ENCODE measurements at places on chromosomes 3 and 15.

DNA sequence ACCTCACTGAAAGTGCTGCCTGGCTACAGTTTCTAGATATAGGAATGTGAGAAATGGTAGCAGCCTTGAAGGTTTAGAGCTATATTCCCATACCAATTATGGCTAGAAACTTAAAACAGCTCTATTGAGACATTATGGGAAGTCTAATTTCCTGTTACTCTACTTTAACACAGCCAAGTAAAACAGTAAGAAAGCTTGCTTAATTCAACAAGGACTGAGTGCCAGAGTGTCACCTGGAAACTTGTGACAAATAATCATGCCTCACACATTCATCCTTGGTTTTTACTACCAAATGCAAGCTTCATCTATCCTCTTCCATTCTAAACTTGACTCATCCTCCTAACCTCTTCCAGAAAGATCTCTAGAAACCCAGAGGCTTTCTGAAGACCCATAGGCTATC lies 41.7 kb downstream of the UBE3A start:
- H3K36me3 ChIP-seq = peaks cover 49% of the 10 kb centered on the region
- H3K27me3 ChIP-seq = no peaks in the 10 kb centered on the region
- no peak overlapping the region for H3K4me3 ChIP-seq
- H3K4me1 ChIP-seq = peaks cover 8% of the 10 kb centered on the region
- H3K27ac ChIP-seq = no peak overlapping the region

DNA sequence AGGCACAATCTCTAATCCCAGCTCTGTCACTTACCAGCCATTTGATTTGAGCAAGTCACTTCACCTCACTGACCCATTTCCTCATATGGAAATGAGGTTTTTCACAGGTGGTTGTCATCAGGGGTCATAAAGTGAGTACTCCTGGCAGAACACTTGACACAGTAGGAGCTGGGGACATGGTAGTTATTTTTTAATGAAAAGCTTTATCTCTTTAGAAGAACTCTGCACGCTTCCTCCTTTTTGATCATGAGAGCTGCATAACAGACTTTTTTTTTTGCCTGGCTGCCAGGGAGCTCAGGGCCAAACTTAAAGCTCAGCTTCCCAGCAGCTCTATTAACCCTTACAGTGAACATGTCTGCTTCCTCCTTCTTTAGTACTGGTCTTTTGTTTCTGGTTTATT lies 8.4 kb downstream of the VWA5B2 start:
- H3K27me3 ChIP-seq = no peaks in the 10 kb centered on the region
- peak; percentile 48 for DNase-seq
- no peaks in the 10 kb centered on the region for H3K36me3 ChIP-seq
- H3K4me3 ChIP-seq = no peak overlapping the region
- H3K27ac ChIP-seq = no peak overlapping the region

DNA sequence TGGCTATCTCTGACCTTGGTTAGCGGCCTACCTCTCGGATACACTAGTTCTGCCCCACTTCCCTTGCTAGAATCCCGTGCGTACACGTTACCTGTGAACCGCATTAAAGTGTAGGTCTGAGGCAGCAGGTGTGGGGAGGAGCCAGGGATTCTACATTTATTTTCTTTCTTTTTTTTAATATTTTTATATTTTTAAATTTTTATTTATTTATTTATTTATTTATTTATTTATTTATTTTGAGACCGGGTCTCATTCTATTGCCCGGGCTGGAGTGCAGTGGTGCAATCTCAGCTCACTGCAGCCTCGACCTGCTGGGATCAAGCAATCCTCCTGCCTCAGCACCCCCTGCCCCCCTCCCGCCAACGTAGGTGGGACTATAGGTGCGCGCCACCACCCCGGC lies 60.9 kb upstream of the NR2E3 start:
- H3K4me3 ChIP-seq = no peak overlapping the region
- DNase-seq = no peak
- H3K36me3 ChIP-seq = no peaks in the 10 kb centered on the region
- H3K4me1 ChIP-seq = peaks cover 5% of the 10 kb centered on the region
- no peak overlapping the region for H3K27ac ChIP-seq
- peaks cover 5% of the 10 kb centered on the region for H3K27me3 ChIP-seq

DNA sequence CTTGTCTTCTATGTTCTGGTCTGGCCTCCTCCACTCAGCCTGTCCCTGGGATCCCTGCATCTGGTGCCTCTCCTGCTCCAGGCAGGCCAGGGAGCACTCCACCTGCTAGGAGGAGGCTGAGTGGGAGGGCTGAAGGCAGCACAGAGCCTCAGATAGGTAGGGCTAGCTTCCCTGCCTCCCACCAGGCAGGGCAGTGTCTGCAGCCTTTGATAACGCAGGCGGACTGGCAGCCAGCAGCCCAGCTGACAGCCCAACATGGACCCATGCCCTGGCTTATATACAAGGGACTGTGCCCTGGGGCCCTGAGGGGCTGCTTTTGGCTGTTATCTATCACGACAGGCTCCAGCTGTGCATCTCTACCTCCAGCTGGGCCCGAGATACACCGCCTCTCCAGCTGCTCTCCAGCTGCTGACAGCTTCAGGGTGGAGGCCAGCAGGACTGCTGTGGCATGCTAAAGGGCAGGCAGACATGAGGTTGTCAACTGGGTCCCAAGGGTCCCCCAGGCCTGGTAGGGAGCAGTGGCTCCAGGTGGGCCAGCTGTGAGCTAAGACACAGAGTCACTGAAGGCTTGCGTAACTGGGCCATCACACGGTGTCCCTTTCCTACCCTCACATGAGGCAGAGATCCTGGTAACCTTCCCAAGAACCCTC lies 5.2 kb upstream of the CLK3 start:
- peaks cover 9% of the 10 kb centered on the region for H3K4me1 ChIP-seq
- no peaks in the 10 kb centered on the region for H3K36me3 ChIP-seq
- peak; percentile 74 for DNase-seq
- no peak overlapping the region for H3K27ac ChIP-seq
- H3K27me3 ChIP-seq = no peaks in the 10 kb centered on the region

GRCh38 chr3:15309662-15310335 lies 22.6 kb downstream of the SH3BP5 start:
- H3K36me3 ChIP-seq = no peaks in the 10 kb centered on the region
- no peak overlapping the region for H3K27ac ChIP-seq
- no peak for DNase-seq
- no peak overlapping the region for H3K4me3 ChIP-seq

DNA sequence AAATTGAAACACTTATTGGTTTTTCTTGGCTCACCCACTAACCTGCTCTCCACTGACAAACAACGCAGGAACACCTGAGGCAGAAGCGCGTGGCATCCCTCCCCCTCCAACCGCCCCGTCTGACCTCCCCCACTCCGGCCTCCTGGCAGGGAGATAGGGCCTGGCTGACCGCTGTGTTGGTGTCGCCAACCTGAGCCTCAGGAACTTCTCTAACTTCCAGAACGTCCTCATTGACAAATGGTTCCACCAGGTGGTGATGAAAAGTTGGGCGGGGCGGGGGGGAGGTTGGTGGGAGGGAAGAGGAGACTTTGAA lies 22.8 kb downstream of the IL17RD start:
- H3K36me3 ChIP-seq = no peaks in the 10 kb centered on the region
- no peak overlapping the region for H3K4me3 ChIP-seq
- DNase-seq = no peak
- H3K27ac ChIP-seq = no peak overlapping the region
- H3K27me3 ChIP-seq = peaks cover 20% of the 10 kb centered on the region
- H3K4me1 ChIP-seq = no peaks in the 10 kb centered on the region

- H3K4me3 ChIP-seq = no peak overlapping the region
- H3K27me3 ChIP-seq = no peaks in the 10 kb centered on the region
- peaks cover 34% of the 10 kb centered on the region for H3K36me3 ChIP-seq
- H3K27ac ChIP-seq = peak overlapping the region; percentile 43
- no peak for DNase-seq
- peaks cover 14% of the 10 kb centered on the region for H3K4me1 ChIP-seq
These were observed 5.3 kb downstream of the SNUPN start for GRCh38 chr15:75620058-75620820.

- H3K27ac ChIP-seq = no peak overlapping the region
- H3K27me3 ChIP-seq = no peaks in the 10 kb centered on the region
- DNase-seq = no peak
These were observed 22.6 kb downstream of the ALPK3 start for GRCh38 chr15:84839714-84840113.

- H3K27me3 ChIP-seq = no peaks in the 10 kb centered on the region
- H3K27ac ChIP-seq = no peak overlapping the region
- H3K4me3 ChIP-seq = no peak overlapping the region
- DNase-seq = no peak
These were observed 266.1 kb downstream of the ADAMTSL3 start for GRCh38 chr15:83919978-83920510.

- no peaks in the 10 kb centered on the region for H3K36me3 ChIP-seq
- no peak within 1 kb of the TSS for H3K27ac ChIP-seq
- H3K4me3 ChIP-seq = peak within 1 kb of the TSS; percentile 15
These were observed at the start of gene SLC38A3 for GRCh38 chr3:50204804-50205412. TSS of gene SLC38A3 (plus strand) at chr3:50205271. CDS start at chr3:50214200, 8,929 bp downstream.

DNA sequence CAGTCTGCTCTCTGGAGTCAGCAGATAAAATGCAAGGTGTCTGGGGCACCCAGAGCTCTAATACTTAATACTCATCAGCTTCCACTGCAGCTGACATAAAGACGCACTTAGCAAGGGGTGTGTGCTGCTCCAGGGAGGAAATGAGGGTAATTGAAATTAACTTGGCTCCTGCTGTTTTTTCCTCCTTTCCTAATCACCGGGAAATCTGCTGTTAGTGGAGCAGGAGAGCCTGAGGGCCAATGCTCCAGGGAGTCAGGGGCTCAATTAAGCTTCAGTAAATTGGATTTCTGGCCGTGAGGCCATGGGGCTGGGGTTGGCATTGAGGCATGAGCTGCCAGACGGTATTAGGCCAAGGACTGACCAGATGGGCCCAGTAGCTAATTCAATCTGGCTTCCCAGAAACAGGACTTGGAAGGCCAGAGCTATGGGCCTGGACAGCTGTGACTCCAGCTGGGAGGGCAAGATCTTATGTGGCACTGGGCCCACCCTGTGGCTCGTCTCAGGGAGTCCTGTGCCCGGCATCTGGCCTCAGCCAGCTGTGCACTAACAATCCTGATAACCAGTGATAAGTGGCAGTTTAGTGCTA lies 30.7 kb upstream of the CHRNB4 start:
- H3K27ac ChIP-seq = no peak overlapping the region
- H3K4me1 ChIP-seq = no peaks in the 10 kb centered on the region
- no peak overlapping the region for H3K4me3 ChIP-seq
- no peak for DNase-seq
- no peaks in the 10 kb centered on the region for H3K27me3 ChIP-seq

DNA sequence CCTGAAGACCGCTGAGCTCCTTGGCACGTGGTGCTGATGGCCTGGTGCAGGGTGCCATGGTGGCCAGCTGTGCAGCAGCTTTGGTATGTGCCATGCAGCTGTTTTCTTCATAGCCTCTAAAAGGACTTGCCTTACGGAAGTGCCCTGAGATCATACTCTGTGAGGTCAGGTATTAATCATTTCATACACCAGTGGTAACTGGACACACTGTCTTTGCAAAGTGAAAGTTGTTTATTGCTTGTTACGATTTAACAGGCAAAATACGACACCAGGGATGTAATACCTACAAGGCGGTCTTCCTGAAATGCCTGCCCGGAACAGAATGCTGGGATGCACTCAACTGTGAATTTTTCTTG lies 184.6 kb downstream of the ATP10A start:
- H3K4me1 ChIP-seq = no peaks in the 10 kb centered on the region
- no peak overlapping the region for H3K27ac ChIP-seq
- no peak overlapping the region for H3K4me3 ChIP-seq
- no peak for DNase-seq
- no peaks in the 10 kb centered on the region for H3K36me3 ChIP-seq

- H3K4me3 ChIP-seq = no peak overlapping the region
- H3K27me3 ChIP-seq = no peaks in the 10 kb centered on the region
- DNase-seq = peak; percentile 25
- H3K36me3 ChIP-seq = no peaks in the 10 kb centered on the region
- no peaks in the 10 kb centered on the region for H3K4me1 ChIP-seq
These were observed 62.0 kb upstream of the ST3GAL6 start for GRCh38 chr3:98701071-98701675.

- DNase-seq = no peak
- H3K4me1 ChIP-seq = no peaks in the 10 kb centered on the region
- no peaks in the 10 kb centered on the region for H3K27me3 ChIP-seq
- H3K4me3 ChIP-seq = no peak overlapping the region
These were observed 120.7 kb downstream of the VGLL4 start for GRCh38 chr3:11522953-11523571.

GRCh38 chr3:124207873-124208485 lies 216.1 kb upstream of the ROPN1 start:
- DNase-seq = no peak
- H3K4me3 ChIP-seq = no peak overlapping the region
- no peaks in the 10 kb centered on the region for H3K36me3 ChIP-seq
- no peaks in the 10 kb centered on the region for H3K27me3 ChIP-seq

DNA sequence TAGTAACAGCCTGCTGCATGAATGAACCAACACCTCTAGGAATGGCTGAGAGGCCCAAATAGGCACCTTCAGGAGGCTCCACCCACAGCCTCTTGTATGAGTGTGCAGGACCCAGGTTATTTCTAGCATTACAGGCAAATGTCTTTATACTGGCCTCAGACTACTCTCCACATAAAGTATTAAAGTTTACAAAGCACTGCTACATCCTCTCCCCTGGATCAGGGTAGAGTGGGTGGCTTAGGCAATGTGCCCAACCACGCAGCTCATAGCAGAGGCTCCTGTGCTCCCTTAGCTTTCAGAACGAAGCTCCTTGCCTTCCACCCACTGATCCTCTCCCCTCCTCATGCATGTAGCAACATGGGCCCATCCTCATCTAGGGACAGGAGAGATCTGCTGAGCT lies 16.3 kb downstream of the TMEM43 start:
- no peaks in the 10 kb centered on the region for H3K27me3 ChIP-seq
- peak; percentile 30 for DNase-seq
- peaks cover 67% of the 10 kb centered on the region for H3K36me3 ChIP-seq
- no peak overlapping the region for H3K4me3 ChIP-seq
- no peak overlapping the region for H3K27ac ChIP-seq
- H3K4me1 ChIP-seq = peaks cover 21% of the 10 kb centered on the region

DNA sequence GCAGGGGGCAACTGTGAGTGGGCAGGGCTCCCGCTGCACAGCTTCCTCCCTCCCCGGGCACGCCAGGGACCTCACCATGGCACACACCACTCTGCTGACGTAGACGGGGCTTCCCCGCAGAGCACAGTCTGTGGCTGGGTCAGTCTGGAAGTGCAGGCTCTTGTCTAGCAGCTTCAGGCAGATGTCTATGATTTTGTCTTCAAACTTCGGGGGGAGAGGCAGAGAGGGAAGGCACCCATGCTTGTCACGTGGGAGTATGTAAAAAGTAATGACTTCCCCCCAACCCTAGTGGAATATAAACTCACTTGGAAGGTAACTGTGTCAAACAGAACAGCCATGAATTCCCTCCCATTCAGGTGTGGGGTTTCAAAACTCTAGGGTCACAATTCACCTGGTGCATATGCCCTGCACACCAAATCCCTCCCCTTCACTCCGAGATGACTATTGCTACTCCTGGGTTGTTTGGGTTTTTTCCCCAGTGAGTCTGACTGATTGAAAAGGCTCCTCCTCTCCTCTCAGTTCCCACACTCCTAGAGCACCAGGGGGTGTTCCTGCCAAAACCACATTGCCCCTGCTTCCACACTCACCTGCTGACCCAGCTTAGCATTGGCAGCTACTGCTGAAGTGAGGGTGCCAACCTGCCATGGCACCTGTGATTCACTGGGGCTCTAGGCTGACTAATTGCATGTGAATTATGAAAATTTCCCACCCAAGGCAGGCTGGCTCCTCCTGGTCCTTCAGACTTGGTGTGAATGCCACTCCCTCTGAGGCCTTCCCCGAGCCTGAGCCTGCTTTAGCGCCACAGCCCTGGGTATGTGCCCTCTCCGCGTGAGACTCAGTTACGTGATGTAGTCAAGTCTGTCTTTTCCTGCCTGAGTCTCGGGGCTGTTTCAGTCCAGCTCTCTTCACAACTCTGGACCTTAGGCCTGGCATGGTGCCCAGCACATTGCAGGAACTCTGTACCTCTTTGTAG lies 13.0 kb downstream of the TGM5 start:
- no peaks in the 10 kb centered on the region for H3K36me3 ChIP-seq
- DNase-seq = no peak
- H3K27ac ChIP-seq = no peak overlapping the region
- H3K27me3 ChIP-seq = no peaks in the 10 kb centered on the region
